ENCODE measurements at places on chromosomes 3 and 15. TPM values are rescaled to one million over a fixed set of nuclear protein-coding genes. Genes with fewer than 3 reads are reported as not detected.

NMB gene
- 3.8 TPM for polyA plus RNA-seq

DNA sequence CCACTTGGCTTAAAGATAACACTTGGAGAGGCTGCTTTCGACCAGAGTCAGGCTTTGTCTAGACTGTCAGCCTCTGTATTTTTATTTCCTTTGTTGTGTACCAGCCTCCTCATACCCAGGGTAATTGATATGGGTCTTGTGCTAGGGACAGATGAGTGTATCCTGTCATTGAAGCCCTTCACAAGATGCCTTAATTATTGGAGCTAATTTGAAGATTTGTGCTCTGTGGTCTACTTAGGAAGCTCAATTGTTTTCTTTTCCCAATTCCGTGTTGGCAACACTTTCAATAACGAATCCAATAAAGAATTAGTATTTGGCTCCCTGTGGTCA, 60.5 kb upstream of the DPH6 start:
- no peaks in the 10 kb centered on the region for H3K27me3 ChIP-seq
- H3K4me1 ChIP-seq, result no peaks in the 10 kb centered on the region
- H3K27ac ChIP-seq, result no peak overlapping the region
- no peaks in the 10 kb centered on the region for H3K36me3 ChIP-seq
- DNase-seq, result no peak
- no peak overlapping the region for H3K4me3 ChIP-seq

GRCh38 chr15:75109021-75109735, 85.8 kb downstream of the PPCDC start:
- H3K4me3 ChIP-seq, result no peak overlapping the region
- H3K4me1 ChIP-seq, result no peaks in the 10 kb centered on the region
- no peak overlapping the region for H3K27ac ChIP-seq
- no peak for DNase-seq
- no peaks in the 10 kb centered on the region for H3K27me3 ChIP-seq

- H3K4me3 ChIP-seq, result no peak overlapping the region
- DNase-seq, result no peak
- no peak overlapping the region for H3K27ac ChIP-seq
- no peaks in the 10 kb centered on the region for H3K4me1 ChIP-seq
- no peaks in the 10 kb centered on the region for H3K27me3 ChIP-seq
- no peaks in the 10 kb centered on the region for H3K36me3 ChIP-seq
Measured at GRCh38 chr15:80384432-80384831, 19.8 kb upstream of the ARNT2 start.

NR1I2 gene
- 9.5 TPM for polyA plus RNA-seq

GRCh38 chr3:184716622-184717398, 4.9 kb upstream of the MAGEF1 start:
- no peaks in the 10 kb centered on the region for H3K4me1 ChIP-seq
- no peak overlapping the region for H3K27ac ChIP-seq
- DNase-seq, result peak; percentile 74
- H3K27me3 ChIP-seq, result no peaks in the 10 kb centered on the region
- no peak overlapping the region for H3K4me3 ChIP-seq

DNA sequence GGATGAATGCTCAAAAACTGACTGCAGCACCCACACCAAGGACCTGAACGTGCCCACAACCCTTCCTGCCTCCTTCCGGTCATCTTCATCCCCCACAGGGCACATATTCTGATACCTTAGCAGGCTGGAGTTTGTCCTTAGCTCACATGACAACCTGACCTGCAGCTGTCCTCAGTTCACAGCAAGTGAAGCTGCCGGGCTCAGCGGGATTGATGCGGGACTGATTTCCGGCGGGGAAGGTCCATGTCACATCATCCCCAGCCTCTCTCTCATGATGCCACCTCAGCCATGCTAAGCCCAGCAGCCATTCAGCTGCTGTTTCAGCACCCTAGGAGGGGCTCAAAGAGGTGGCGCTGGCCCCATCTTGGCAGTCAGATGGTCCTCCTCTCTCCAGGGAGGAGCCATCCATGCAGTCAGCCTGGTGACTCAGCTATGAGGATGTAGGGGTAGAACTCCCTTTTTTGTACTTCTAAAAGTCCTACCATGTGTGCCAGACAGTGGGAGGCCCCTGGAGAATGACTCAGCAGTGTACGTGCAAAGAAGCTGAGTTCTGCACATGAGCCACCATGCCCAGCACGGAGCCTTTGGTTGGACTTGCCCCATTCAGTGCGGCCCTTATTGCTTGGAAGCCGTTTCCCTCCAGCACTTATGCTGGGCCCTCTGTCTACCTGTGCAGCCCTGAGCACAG, 9.5 kb downstream of the CA12 start:
- H3K36me3 ChIP-seq, result no peaks in the 10 kb centered on the region
- no peak overlapping the region for H3K27ac ChIP-seq
- no peaks in the 10 kb centered on the region for H3K27me3 ChIP-seq
- peak; percentile 88 for DNase-seq
- H3K4me3 ChIP-seq, result no peak overlapping the region
- no peaks in the 10 kb centered on the region for H3K4me1 ChIP-seq

GRCh38 chr3:141378556-141378955, 10.3 kb downstream of the ZBTB38 start:
- no peaks in the 10 kb centered on the region for H3K27me3 ChIP-seq
- no peak overlapping the region for H3K4me3 ChIP-seq
- no peak for DNase-seq
- H3K27ac ChIP-seq, result no peak overlapping the region

MAP2K5 gene
- polyA plus RNA-seq, result 16.5 TPM

EOGT gene
- 103 TPM for polyA plus RNA-seq

DNA sequence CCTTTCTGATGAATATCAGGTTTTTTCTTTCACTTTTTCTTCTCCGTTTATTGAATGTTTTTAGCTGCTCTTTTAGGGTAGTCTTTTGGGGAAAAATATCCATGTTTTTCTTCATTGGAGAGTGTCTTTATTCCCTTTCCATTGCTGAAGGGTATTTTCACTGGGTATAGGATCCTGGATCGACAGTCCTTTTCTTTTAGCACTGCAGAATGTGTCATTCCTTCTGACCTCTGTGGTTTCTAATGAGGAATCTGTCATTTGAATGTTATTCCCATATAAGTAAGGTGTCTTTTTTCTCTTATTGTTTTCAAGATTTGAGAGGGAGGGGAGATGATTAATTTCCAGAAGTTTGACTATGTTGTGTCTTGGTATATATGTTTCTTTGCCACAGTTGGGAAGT, 96.8 kb downstream of the BBX start:
- no peak overlapping the region for H3K27ac ChIP-seq
- no peaks in the 10 kb centered on the region for H3K36me3 ChIP-seq
- H3K27me3 ChIP-seq, result no peaks in the 10 kb centered on the region
- no peak overlapping the region for H3K4me3 ChIP-seq
- DNase-seq, result no peak
- peaks cover 3% of the 10 kb centered on the region for H3K4me1 ChIP-seq
